ENCODE measurements at places on chromosomes 16 and 17.

- no peak for DNase-seq
Measured at GRCh38 chr16:84761448-84762368, 58.1 kb upstream of the CRISPLD2 start.

- DNase-seq = no peak
Measured at GRCh38 chr16:29156511-29156910, 171.7 kb downstream of the LAT start.

DNA sequence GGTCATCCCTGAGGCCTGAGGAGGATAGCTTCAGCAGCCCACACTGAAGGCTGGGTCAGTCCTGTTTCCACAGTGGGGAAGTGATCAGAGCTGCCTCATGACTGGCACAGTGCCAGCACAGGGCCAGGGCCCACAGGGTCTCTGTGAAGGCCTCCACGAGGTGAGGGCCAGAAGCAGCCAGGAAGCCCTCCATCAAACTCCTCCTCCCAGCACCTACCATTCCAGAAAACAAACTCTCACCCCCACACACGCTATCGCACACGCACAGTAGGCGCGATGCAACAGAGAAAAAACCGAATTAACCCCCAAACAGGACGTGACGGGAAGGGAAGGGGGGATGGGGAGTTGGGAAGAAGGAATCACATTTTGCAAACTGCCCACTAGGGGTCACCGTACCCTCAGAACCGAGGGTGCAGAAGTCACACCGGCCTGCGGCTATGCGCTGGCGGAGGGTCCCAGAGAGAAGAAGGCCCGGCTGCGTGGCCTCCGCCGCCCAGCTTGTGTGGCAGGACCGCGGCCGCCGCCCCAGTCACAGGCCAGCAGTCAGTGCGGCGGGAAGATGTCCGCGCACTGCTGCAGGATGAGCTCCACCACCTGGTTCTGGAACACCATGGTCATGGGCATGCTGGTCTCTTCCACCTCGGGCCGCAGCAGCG, 37.6 kb downstream of the ARHGAP27 start:
- peak; percentile 51 for DNase-seq

DNA sequence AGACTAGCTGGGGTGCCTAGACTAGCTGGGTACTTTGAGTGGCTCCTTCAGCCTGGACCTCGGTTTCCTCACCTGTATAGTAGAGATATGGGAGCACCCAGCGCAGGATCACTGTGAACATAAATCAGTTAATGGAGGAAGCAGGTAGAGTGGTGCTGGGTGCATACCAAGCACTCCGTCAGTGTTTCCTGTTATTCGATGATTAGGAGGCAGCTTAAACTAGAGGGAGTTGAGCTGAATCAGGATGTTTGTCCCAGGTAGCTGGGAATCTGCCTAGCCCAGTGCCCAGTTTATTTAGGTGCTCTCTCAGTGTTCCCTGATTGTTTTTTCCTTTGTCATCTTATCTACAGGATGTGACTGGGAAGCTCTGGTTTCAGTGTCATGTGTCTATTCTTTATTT, 8.4 kb upstream of the TMEM235 start:
- DNase-seq = no peak

- DNase-seq = no peak
Measured at GRCh38 chr16:1643521-1643920, 31.4 kb downstream of the CRAMP1 start.
